ENCODE measurements at places on chromosomes 3 and 15. TPM values are rescaled to one million over a fixed set of nuclear protein-coding genes. Genes with fewer than 3 reads are reported as not detected.

DNA sequence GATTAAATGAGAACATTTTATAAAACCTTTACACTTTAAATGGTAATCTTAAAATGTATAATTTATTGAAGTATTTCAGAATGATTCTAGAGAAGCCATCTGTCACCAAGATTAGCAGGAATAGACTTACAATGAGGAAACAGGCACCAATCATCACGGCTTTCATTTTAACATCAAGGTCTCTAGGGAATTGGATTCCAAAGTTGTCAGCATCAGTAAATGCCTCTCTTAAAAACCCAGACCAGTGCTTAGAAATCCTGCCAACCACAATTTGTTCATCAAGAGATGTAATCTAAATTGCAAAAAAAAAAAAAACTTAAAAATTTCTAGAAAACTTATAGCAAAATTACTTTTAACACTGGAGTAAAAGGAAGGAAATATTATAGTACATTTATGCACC is 20.3 kb downstream of the PLSCR2 start:
- DNase-seq: no peak

DNA sequence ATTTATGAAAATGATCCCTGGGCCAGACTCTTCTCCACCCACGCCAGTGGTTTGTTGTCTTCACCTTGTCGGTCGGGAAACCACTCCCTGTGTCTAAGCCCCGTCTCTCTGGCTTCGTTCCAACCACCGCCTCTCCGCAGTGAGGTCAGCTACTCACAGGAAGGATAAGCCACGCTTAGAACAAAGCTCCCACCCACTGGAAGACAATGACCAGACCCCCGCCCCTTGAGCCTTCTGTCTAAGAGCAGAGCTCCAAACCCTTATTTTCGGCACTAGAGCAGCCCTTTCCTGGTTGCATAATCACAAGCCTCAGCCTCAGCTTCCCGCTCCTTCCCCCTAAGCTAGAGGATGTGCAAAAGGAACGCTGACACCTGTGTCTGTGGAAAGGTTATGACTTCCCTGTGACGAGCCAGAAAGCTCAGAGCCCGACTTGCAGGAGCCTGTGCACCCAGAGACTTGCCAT is 114.9 kb upstream of the MEF2A start:
- no peak for DNase-seq

- DNase-seq: peak; percentile 57
These were observed 41.3 kb downstream of the CHDH start for GRCh38 chr3:53804697-53805462.

The SLC6A1 gene
- not detected for total RNA-seq

- no peak for DNase-seq
These were observed 25.5 kb upstream of the RNU6-1 start for GRCh38 chr15:67865331-67865730.

The TNIK gene
- 10.2 TPM for total RNA-seq

DNA sequence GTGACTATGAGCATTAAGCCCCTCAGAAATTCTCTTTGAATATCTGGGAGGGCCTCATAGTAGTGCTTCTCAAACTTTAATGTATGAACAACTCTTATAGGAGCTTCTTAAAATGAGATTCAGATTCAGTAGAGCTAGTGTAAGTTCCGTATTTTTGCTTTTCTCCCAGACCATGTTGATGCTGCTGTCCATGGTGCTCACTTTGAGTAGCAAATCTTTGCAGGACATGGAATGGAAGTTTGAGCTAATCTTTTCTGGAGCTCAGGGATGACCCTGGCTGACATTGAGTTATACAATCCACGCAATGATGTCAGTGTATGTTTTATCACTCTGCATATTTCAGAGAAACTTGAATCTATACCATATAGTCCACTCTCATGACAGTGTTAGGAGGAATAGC is 134.2 kb downstream of the OTOL1 start:
- DNase-seq: no peak

- no peak for DNase-seq
These were observed 19.4 kb downstream of the TPM1 start for GRCh38 chr15:63061975-63062374.

The TSEN2 gene
- 22.0 TPM for total RNA-seq

The IFT122 gene
- total RNA-seq: 22.0 TPM

The CFAP91 gene
- total RNA-seq: 2.2 TPM

- no peak for DNase-seq
These were observed 35.3 kb downstream of the CAPN7 start for GRCh38 chr3:15241341-15241740.

The NCKIPSD gene
- total RNA-seq: 38.3 TPM

- DNase-seq: peak; percentile 57
These were observed 215.5 kb downstream of the NR1D2 start for GRCh38 chr3:24160424-24161095.

The MAP1A gene
- total RNA-seq: 2.5 TPM

GRCh38 chr3:145798696-145799537 is 362.1 kb downstream of the PLOD2 start:
- DNase-seq: peak; percentile 42

The RNU5B-1 gene
- not detected for total RNA-seq

The CELSR3 gene
- 23.5 TPM for total RNA-seq

DNA sequence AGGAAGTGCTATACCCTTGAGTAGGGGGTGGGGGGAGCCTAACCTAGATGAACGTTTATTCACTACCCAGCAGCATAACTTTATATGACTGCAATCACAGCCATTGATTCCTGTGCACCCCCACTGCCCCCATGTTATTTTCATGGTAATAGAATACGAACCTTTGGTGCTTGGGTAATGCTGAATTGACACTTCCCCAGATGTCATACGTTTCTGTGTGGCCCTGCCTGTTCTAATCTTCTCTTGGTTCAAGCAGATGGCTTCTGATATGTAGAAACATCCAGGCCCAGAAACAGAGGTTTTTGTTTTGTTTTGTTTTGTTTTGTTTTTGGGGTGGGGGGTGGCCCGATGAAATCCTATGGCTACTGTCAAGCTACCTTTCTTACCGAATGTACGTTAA is 237.9 kb upstream of the TOPAZ1 start:
- no peak for DNase-seq

DNA sequence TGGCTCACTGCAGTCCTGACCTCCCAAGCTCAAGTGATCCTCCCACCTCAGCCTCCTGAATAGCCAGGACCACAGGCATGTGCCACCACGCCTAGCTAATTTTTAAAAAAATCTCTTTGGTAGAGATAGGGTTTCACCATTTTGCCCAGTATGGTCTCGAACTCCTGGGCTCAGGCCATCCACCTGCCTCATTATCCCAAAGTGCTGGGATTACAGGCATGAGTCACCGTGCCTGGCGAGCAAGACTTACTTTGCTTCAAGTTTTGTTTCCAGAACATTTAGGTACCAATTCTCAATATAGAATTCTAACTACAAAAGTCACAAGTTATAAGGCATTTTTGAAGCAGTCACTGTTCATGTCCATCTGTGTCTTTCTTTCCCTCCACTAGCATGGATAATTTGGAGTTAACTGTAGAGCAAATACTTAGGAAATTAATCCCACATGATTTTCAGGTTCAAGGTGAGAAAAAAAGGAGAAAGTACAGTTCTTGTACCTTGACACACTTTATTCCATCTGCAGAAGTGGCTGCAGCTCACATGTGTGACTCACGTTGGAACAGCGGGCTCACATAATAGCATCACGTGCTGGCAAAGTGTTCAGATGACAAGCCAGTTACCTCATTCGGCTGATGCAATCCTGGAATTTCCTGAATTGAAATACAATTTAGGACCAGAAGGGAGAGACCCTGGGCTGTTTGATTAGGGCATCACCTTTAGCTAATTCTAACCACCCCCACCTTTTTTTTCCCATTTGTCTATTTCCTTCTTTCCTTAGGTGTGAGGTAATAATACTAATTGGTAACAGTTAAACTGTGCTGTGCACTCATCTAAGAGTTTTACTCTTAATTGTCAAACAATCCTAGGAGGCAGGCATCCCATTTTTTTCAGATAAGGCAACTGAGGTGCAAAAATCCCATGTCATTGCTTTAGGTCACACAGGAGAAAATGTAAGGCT is 46.9 kb upstream of the NEDD4 start:
- peak; percentile 38 for DNase-seq

DNA sequence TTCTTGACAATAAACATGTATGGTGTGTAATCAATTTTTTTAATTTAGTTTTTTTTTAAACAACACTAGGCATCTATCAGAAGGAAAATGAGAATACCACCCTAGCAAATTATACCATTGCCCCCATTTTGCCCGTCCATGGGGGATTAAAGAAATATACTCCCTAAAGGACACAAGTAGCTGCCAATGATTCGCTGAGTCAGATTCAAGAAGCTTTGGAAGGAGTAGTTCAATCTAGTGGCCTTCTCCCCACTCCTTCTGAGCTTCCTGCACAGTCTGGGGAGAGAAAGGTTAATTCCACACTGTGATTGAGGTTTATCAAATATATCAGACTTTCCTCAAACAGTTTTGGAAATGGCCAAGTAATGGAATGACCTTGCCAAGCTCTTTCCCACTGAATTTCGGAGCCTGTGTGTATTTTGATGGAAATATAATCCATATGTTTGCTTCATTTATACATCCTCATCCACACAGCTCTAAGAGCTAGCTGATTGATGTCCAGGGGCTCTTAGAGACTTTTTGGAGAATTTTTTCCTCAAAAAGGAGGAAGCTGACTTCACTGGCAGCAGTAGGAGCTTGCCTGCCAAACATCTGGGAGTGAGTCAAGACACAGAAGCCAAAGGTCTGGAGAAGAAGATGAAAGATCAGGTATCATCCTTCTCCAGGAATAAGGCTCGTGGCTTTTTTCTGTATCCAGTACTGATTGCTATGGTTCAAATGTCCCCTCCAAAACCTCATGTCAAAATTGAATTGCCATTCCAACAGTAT is 478.5 kb upstream of the PROK2 start:
- DNase-seq: no peak

The PLA2G4F gene
- total RNA-seq: not detected

DNA sequence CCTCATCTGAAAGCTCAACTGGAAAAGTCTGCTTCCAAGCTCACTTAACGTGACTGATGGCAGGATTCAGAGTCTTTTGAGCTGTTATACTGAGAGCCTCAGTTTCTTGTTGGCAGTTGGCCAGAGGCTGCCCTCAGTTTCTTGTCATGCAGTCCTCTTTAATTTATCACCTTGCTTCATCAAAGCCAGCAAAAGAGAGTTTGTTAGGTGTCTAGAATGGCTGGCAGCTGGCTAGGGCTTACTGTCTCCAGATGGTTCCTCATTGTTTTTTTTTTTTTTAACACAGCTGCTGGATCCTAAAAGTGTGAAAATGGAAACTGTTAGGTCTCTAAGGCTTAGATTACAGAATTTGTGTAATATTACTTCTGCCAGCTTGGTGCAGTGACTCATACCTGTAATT is 310.6 kb downstream of the PDCD6IP start:
- no peak for DNase-seq

DNA sequence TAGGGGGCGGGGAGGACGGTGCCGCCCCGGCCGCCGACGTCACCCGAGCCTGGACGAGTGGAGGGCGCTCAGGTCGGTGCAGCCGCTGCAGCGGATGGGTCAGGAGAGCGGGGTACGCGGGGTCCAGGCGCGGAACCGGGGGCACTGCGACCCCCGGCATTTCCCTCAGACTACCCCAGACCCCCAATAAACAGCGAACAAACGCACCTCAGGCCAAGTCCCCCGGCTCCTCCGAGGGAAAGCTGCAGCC is 78.9 kb downstream of the IQSEC1 start:
- no peak for DNase-seq

The PLSCR5 gene
- not detected for total RNA-seq

The CCDC191 gene
- 0.68 TPM for total RNA-seq

- DNase-seq: no peak
These were observed 770.8 kb upstream of the BCHE start for GRCh38 chr3:166607933-166608521.
